Vagina (tissue), 2 donors: ENCODE measurements at places on chromosomes 3 and 15.

DNA sequence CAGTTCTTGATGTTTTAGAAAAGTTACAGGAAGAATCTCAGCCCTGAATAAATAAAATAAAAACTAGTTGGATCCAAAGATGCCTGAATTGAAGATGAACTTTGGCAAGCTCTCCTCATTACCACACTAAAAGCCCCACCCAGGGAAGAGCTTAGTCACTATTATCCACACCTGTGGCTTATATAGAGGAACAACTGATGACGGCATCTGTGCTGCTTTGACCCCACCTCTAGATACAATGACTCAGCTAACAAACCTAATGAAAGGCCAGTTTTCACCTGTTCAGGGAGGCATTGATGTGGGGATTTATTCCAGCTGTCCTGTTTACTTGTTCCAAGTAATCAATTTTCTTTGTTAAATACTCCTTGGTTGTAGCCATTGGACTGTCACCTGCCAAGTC is 604.7 kb upstream of the EPHA6 start:
- DNase-seq = no peak

DNA sequence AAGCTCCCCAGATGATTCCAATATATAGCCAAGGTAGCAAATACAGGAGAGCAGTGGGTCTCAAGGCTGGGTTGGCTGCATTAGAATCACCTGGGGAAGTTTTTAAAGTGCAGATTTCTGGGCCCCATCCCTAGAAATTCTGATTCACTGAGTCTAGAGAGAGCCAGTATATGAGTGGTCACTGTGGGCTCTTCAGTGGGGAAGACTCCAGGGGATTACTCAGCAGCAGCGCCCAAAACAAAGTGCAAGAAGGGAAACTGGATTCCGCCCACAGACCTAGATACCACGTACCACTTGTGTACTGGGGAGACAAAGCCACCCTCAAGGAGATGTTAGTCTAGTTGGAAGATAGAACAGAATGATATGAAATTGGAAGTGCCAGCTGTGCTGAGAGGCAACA is 40.0 kb downstream of the NME9 start:
- DNase-seq = no peak

GRCh38 chr3:130384476-130385025 is 39.1 kb downstream of the COL6A5 start:
- DNase-seq = no peak

- DNase-seq = no peak
These were observed 114.3 kb downstream of the STAC start for GRCh38 chr3:36494461-36495109.

DNA sequence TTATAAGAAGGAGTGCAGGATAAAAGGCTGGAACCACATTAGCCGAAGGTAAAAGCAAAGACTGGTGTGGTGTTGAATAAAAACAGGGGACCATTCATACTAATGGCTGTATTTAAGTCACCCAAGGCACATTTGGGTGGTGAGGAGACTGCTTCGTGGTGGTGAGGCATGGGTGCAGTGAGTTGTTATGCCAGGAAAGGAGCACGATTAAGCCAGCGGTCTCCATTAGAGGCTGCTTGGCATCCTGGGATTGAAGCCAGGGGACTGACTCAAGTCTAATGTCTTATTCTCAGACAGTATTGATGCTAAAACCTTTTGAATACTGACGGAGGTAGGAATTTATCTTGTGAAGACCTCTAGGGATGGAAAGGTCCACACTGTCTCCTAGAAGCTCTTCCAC is 21.9 kb downstream of the FEM1B start:
- no peak for DNase-seq

DNA sequence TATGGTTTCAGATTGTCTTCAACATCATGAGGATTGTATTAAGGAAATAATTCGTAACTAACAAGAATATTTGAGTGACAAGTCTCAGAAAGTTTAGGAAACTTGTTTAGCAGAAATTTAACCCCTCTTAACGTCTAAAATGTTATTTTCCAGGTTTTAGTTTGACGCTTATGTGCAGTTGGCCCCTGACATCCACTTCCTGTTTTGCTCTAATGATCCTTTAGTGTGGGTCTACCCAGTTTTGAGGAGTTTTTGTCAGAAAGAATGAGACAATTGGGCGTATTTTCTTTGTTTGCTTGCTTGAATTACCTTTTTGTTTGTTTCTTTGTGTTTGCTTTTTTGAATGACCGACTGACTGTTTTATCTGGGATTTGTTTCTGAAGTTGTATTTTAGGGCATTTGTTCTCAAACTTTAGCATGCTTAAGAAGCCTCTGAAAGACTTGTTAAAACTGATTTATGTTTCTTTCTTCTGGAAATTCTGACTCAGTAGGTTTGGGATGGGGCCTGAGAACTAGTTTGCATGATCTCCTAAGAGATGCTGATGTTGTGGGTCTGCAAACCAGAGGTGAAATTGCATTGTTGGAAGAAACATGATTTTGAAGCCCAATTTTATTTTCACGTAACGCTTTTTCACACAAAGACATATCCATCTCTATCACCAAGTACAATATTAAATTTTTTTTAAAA is 20.6 kb downstream of the RBMS3 start:
- no peak for DNase-seq

DNA sequence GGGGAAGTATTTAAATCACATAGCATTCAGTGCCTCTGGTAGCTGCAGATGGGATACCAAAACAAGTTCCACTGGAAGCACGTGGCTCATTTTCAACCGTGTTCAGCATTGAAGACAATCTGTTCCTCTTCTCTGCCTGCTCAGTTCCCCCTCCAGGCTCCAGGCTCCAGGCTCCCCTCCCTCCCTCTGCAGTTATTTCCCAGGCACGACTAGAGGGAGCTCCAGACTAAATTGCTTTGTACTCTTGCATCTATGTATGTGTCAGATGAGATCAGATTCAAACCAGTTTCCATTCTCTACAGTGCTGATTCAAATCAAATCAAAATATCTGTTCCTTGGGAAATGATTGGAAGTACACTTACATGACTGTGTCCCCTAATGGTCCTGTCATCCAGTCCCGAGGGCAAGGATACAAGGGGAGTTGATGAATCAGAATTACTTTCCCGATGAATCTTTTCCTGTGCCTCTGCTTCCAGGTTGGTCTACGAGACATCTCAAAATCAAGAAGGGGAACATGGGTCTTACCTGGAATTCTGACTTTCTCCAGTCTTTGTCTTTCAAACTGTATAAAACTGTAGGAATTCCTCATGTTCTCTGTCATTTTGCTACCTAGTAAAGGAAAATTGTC is 600.5 kb downstream of the EDEM1 start:
- no peak for DNase-seq

- DNase-seq = no peak
These were observed 232.7 kb downstream of the IGSF11 start for GRCh38 chr3:118801899-118802298.

DNA sequence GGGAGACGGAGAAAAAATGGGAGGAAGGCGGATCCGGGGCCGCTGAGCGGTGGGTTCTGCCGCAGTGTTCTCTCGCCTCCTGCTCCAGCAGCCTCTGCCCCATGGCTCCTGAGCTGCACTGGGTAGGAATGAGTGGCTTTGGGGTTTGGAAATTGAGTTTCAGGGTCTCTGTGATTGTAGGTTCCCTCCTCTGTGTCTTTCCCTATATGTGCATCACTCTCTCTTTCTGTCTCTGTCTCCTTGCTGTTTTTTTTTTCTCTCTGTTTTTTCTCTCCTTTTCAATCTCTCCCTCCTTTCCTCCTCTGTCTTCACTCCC is 1.9 kb downstream of the GRM7 start:
- DNase-seq = no peak

- no peak for DNase-seq
These were observed 84.5 kb upstream of the HERC1 start for GRCh38 chr15:63918317-63918672.

DNA sequence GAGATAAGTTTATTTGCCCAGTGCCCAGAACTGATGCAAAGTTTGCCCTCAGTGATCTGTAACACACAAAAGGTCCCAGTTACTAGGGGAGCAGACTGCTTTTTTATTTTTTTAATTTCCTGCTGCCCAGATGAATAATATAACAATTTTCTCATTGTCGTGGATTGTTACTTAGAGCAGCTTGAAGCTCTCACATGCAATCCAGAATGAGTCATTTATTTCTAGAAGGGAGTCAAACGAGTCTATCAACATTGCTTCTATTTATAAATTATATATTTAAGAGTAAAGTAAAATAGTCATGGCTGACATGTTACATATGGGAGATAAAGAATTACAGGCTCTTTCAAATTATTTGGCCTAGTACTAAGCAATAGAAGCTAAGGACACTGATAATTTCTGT is 41.3 kb downstream of the MEIS2 start:
- DNase-seq = no peak

GRCh38 chr3:42683875-42684598 is 1.3 kb upstream of the KLHL40 start:
- DNase-seq = no peak

- DNase-seq = no peak
These were observed 14.9 kb downstream of the SEMA6D start for GRCh38 chr15:47732248-47732647.

- no peak for DNase-seq
These were observed 214.7 kb downstream of the SHQ1 start for GRCh38 chr3:72633534-72633933.

DNA sequence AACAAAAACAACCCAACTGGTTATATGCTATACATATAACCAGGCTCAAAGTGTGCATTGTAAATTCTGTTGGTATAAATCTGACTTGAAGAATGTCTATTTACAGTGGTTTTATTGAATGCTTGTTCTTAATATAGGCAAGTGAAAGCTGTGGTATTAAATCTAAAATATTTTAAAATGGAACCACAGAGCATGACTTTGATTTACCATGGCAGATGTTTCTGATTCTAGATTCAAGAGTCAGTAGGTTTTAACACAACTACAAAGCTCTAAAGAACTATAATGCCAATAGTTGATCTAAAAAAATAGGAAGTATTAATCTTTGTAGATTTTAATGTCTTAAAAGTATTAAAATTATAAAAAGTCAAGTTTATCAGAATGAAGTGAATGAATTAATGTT is 141.9 kb upstream of the PLSCR5 start:
- no peak for DNase-seq

DNA sequence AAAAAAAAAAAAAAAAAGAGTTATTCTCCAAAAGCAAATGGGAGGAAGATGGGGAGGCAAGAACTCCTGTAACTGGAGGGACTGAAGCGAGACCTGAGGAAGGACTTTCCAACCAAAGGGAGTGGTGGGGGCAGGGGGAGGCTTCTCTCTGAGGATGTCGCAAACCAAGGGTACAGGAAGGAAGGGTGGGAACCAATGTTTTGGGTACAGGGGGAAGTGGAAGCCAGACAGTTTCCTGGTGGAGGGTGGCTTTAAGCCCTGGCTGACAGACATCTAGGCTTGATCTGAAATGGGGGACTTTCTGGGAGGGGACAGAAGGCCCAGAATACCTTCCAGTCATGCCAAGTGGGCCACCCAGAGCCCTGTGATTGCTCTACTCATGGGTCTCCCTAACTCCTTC is 27.0 kb downstream of the VIPR1 start:
- DNase-seq = no peak

GRCh38 chr3:58361866-58362265 is 29.2 kb downstream of the PXK start:
- DNase-seq = no peak

DNA sequence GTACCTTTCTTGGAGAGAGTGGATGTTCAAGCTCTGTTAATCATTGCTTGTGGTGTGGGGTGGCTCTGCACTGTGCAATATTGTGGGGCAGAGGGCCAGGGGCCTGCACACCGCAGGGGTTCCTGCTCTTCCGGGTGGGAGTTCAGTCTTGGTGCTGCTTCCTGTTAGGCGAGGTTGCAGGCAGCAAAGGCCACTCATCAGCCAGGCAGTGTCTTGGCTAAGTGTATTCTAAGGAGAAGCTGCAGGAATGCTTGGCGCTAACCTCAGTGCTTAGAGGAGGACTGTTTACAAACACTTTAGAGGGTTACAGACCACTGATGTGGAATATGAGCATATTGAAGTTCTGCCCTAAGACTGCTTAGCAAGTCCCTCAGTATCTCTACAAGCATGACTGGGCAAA is 81.7 kb downstream of the CEP63 start:
- DNase-seq = no peak

DNA sequence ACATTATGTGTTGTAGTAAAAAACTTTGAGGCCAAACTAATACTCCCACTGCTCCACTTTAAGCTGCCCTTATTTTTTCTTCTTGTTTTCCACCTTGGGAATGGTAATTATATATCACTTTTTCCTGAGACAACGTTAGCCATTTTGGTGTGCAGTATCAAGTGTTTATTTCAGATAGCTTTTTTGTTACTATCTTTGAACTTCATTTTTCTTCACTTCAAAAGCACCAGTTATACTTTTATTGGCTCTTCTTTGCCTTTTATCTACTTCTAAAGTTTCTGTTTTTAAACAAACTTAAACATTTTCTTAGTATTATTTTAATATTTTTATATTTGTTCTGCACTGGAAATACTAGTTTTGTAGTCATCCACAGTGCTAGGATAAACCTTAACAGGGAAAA is 6.5 kb downstream of the TOPAZ1 start:
- no peak for DNase-seq

DNA sequence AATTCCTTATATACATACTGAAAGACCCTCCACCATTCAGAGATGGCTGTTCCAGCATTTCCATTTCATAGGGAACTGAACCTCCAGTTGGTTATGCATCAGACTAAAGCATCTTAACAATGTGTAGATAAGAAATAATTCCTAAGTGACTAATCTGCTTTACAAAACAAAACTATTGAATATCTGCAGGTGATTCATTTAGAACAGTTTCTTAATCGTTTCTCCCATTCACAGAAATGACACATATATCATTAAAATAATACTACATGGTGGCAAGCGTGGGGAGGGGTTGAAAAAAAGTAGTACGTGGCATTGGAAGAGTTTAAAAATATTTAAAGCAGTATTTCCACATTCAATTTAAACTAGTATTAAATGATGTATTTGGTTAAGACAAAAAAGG is 19.5 kb downstream of the COPS2 start:
- DNase-seq = no peak

GRCh38 chr15:82051664-82052063 is 5.8 kb upstream of the MEX3B start:
- no peak for DNase-seq

GRCh38 chr3:177665122-177665808 is 468.0 kb upstream of the TBL1XR1 start:
- DNase-seq = no peak

GRCh38 chr15:31434588-31435260 is 108.1 kb downstream of the KLF13 start:
- DNase-seq = no peak

- DNase-seq = no peak
These were observed 2.8 kb upstream of the GLB1 start for GRCh38 chr3:33099701-33100100.

DNA sequence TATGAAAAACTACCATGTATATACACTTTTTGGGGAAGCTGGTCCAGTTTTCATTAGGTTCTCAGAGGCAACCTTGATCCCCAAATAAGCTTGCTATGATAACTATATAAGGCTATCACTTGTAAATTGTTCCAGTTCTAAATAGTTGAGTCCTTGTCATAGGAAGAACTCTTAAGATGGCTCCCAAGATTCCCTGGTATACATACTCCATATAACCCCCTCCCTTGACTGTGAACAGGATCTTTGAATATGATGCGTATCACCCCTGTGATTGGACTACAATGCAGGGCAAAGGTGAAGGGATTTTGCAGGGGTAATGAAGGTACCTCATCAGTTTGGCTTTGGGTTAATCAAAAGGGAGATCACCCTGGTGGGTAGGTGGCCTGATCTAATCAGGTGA is 48.6 kb upstream of the TRIM59 start:
- DNase-seq = no peak

- DNase-seq = no peak
These were observed 6.3 kb upstream of the CTSH start for GRCh38 chr15:78950902-78951840.
